ENCODE measurements at places on chromosomes 2 and 18.

DNA sequence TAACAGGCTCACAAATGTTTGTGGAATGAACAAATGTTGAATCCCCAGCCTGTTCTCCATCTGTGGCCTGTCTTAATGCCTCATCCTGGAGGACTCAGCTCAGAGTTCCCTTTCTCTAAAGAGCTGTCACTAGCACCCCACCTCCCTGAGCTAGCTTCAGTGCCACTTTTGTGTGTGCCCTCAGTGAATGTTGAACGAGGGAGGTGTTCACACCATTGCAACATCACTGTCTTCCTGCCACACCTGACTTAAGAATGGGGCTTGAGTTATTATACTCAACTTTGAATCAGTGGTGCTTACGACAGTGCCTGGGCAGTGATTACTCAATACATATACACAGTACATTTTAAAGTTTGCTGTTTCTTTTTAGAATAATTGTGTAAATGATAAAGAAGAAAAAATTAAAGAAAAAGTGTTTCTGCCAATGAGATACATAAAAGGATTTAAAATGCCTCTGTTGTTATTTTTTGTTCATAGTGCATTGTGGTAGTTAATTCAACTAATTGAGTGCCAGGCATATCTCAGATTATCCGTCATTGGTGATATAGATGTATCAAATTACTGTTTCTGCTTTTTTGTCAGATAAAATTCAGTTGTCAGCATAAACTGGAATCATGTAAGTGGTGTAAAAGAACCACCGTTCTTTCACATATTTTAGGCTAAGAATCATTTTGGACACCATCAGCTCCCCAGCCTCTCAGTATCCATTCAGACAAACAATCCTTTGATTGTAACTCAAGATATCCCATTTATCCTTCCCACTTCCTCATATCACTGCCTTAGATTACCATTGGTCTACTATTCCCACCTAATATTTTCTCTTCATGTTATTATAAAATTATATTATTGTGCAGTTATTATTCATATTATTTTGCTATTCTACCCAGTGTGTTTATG is 304.7 kb downstream of the PTPRM start:
- DNase-seq, result no peak

DNA sequence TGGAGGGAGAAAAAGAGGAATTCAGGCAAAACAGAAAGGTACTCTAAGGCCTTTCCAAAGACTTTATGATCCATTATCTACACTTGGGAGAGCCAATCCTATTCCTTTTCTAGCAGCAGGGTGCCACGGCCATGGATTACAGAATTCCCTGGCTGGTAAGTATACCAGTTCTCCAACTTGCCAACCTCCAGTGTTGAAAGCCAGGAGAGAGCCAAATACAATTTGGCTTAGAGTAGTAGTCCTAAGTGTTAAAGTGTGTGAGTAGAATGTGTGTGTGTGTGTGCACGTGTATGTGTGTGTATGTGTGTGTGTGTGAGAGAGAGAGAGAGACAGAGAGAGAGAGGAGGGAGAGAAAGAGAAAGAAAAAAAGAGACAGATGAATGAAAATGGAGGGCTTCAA is 43.3 kb downstream of the WDPCP start:
- no peak for DNase-seq

- peak; percentile 65 for DNase-seq
Measured at GRCh38 chr18:70464343-70465114, 175.7 kb downstream of the SOCS6 start.

DNA sequence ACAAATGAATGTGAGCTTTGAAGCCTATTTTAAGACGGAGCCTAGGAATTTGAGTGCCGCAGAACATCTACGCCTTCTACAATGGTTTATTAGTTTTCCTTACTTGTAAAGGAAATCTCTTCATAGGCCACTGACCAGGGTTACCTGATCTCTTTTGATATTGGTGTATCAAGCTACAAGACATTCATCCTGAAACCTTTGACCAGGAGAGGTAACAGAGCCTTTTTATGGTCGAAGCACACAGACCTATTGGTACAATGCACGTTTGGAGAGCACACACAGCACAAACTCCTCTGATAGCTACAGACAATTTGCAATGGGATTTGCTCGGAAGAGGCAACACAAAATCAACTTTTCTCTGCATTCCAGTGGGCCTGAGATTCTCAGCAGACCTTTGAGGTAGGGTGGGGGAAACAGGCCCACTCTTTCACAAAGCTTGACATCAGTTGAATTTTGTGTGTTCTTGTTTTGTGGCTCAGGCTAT is 12.8 kb downstream of the MYCN start:
- no peak for DNase-seq

DNA sequence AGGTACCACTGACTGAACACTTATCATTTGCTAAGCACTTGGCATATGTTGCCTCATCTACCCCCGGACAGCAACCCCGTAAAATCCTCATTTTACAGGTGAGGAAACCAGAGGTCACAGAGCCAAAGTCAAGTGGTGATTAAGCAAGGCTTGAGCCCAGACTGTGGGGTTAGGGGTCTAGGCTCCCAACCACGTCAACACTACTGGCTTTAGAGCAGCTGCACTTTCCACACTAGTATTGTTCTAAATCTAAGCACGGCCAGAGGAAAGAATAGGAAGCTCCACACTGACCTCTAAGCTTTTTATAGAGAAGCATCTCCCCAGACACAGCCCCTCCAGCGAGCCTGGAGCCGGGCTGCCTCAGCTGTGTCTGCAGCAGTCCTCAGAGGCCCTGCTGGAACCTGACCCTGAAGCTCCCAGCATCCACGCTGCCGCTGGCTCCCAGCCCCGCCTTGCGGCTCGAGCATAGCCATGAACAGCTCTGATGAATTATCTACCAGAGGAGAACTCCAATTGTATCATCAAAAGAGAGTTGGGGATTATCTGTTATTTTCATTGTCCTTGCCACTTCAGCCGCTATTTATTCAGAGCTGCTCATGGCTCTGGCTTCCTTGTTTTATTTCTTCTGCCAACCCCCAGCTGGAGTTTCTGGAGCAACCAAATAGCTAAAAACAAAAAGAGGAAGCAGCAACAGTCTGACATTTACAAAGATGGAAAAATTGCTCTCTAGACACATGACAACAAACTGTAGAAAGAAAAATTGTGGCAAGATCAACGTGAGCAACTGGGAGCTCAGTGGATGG is 62.2 kb upstream of the RTN4 start:
- DNase-seq, result peak; percentile 70

DNA sequence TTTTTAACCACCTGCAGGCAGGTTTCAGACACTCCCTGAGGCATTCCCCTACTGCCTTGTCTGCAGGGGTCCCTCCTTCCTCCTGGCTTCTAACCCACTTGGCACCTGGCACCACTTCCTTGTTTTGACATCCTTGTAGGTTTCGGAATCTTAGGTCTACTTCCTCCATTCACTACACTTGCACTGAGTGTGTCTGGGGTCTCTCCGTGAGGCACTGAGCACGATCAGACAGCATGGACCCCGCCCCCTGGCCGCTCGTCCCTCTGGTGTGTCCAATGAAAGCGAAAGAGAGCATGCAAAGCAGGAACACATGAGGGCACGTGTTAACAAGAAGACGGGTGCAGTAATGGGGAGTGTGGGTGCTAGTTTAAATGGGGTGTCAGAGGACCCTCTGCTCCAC is 63.8 kb downstream of the HAUS1 start:
- DNase-seq, result no peak

DNA sequence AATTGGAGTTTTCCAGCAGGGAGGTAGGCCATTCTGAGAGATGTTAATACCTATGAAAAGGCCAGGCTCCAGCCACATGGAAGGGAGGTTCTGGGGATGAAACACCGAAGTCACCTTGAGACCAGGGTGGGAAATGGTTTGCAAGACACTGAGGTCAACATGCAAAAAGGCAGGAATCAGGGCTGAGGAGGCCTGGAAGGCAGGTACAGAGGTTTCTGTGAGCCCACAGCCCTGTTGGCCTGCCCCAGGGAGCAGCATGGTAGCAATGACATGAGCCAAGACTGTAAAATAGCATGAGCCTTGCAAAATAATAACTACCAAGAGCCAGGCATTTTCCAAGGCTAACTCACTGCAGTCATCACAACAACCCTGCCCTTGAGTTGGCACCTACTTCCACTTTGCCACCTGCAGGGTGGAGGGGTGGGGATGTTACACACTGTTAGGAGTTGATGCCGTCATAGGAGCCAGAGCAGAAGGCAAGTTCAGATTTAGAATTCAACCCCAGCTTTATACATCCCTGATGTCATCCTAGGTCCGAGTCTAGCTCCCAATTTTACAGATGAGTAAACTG is 61.3 kb downstream of the ZBTB7C start:
- DNase-seq, result no peak

- no peak for DNase-seq
Measured at GRCh38 chr2:191064590-191064989, 50.6 kb upstream of the STAT1 start.

DNA sequence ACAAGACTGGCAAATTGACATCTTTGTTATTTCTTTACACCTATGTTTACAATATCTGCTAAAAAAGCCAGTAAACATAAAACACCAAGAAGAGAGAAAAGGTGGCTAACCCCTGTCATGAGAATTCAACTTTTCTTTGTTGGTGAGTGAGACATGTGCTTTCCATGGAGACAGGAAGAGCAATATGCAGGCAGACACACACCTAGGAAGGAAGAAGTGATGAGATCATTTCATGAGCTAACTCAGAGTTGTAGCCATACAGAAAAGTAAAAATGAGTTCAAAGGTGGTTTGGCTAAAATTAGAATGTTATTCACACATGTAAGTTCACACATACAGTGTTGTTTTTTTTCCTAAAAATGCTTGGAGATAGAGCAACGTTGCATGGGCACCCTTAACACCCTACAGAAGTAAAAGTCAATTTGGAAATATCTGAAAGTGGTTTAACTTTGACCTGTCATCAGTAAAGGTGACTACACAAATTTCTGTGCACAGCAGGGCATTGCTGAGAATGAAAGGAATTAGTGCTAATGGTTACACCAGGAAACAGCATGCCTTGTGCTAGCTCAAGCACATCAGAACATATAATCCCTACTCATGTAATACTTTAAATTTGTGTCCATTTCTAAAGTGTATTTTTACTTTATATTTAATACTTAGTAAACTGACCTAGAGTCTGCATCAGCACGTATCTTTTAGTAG is 557.6 kb downstream of the CBLN2 start:
- DNase-seq, result no peak

DNA sequence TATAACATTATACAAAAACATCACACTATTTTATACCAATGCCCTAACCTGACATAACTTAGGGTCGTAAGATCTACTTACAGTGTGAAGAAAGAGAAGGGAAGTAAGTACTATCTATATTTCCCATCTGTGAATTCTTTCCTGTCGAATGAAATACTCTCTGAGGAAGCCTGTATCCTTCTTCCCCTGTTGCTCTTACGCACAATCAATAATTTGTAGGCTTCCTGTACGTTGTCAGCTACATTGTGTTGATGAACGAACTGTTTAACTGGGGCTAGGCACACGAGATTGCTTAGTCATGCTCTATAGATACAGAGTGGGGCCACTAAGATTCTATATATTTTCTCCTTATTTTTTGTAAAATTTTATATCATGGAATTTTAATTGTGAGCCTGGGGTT is 1125.0 kb upstream of the CELF4 start:
- DNase-seq, result no peak

- no peak for DNase-seq
Measured at GRCh38 chr2:189306525-189306924, 127.0 kb upstream of the COL5A2 start.

- DNase-seq, result peak; percentile 33
Measured at GRCh38 chr2:17792515-17792914, 23.7 kb upstream of the MSGN1 start.

DNA sequence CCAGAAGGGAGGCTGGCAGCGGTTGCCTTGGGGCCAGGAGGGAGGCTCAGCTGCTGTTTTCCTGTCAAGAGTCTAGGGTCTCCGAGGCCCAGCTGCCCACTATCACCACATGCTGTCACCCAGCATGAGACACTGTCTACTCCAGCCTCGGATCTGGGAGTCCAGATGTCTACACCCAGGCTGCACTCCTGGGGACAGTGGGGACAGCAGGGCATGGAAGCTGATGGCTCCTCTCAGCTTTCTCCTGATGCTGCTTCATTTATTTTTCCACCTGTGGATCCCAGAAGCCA is 134.0 kb downstream of the PTGR3 start:
- no peak for DNase-seq

GRCh38 chr2:240426845-240427721 is 8.4 kb upstream of the GPC1 start:
- peak; percentile 18 for DNase-seq

DNA sequence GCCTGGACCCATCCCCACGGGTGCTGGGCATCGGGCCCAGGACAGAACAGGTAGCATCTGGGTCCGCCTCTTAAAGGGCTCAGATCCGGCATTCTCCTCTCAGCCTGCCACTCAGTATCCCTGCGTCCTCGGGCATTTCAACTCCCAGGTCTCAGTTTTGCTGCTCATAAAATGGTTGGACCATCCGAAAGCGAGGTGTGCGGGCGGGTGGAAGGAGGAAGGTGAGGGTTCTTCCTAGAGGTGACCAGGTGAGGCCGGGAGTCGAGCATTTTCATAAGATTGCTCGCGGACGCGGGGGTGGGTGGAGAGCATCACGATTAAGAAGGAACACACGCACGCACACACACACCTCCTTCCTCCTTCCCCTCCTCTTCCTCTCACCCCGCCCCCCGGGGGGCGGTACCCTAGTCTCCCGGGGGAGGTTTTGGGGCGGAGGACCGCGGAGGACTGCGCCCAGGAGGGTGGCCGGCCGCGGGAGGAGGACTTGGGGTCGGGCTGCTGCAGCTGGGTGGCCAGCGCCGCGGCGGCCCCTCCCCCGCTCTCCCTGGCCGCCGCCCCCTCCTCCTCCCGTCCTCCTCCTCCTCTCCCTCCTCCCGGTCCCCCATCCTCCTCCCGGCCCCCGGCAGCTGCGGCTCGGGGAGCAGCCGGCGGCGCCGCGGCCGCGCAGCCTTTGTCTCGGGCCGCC is 97.9 kb upstream of the GPR45 start:
- DNase-seq, result peak; percentile 50

GRCh38 chr2:120708944-120709607 is 26.6 kb upstream of the GLI2 start:
- no peak for DNase-seq

DNA sequence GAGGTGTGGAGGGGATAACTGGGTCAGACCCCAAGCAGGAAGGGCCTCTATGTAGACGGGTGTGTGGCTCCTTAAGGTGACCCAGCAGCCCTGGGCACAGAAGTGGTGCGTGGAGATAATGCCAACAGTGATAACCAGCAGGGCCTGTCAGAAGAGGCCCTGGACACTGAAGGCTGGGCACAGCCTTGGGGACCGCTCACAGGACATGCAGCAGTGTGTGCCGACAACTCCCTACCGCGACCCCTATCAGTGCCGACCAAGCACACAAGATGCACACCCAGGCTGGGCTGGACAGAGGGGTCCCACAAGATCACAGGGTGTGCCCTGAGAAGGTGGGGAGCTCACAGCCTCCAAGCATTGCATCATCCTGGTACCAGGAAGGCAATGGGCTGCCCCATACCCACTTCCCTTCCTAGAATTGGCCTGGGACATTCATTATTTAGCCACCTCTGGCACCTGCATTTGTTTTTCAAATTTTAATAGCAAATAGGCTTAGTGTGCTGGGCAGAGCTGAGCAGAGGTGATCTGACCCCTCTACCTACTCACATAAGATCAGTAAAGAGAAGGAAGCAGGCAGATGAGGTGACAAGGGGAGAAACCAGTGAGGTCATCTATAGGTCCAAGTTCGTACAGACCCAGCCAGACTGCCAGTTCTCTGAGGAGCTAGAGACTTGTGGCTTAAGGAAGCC is 55.2 kb downstream of the BCL11A start:
- no peak for DNase-seq

- DNase-seq, result no peak
Measured at GRCh38 chr2:207481924-207482323, 47.8 kb upstream of the CREB1 start.

Data from fibroblast of skin of right biceps (primary cell).